ENCODE measurements at places on chromosomes 7 and 10. TPM values are rescaled to one million over a fixed set of nuclear protein-coding genes. Genes with fewer than 3 reads are reported as not detected.

Gene NPFFR1
- not detected for polyA plus RNA-seq

Gene PAX4
- not detected for polyA plus RNA-seq

Gene BTBD16
- polyA plus RNA-seq, result not detected

Gene TMEM229A
- polyA plus RNA-seq, result 0.35 TPM

Gene ZMIZ1
- polyA plus RNA-seq, result 17.7 TPM

Gene CFAP69
- polyA plus RNA-seq, result 2.2 TPM

Gene ARL4A
- polyA plus RNA-seq, result 37.3 TPM

Gene AKR1C1
- polyA plus RNA-seq, result 130 TPM
